Right lung (tissue), 10 donors: ENCODE measurements at places on chromosomes 12 and 14. TPM values are rescaled to one million over a fixed set of nuclear protein-coding genes. Genes with fewer than 3 reads are reported as not detected.

- DNase-seq: no peak
Measured at GRCh38 chr12:96335270-96335669, 65.0 kb downstream of the CDK17 start.

DNA sequence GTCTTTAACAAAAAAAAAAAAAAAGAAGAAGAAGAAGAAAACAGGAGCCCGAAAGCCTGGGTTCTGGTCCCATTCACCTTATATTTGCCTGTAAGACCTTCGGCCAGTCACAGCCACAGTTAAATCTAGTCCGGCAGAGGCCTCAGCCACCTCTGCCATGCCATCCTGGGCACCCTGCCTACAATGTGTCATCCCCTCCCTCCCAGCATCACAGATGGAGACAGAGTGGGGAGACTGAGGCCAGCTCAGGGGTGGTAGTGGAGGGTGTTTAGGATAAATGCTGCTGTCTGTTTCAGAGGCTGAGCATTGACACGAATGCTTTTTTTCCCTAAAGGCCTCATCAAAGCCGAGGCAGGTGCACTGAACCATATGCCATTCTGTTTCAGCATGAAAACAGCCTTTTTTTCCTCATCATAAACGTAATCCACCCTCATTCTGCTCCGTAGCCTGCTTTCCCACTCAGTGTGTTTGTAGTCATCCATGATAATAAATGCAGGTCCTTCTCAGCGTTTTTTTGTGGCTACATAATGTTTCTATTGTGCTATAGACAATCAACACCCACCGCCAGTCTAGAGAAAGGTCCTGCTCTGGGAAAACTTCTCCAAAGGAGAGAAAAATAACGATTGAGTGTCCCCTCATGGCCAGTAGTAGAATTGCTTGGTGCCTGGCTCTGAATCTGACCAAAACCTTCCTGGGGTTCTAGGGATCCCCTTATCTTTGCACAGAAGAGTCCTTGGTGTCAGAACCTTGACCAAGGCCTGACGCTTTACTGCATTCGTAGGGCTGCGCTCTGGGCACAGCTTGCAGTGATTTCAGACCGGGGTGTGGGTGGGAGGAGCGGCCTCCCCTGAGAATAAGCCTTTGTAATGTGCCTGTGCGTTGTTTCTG is 41.1 kb upstream of the TSPAN9 start:
- DNase-seq: no peak

DNA sequence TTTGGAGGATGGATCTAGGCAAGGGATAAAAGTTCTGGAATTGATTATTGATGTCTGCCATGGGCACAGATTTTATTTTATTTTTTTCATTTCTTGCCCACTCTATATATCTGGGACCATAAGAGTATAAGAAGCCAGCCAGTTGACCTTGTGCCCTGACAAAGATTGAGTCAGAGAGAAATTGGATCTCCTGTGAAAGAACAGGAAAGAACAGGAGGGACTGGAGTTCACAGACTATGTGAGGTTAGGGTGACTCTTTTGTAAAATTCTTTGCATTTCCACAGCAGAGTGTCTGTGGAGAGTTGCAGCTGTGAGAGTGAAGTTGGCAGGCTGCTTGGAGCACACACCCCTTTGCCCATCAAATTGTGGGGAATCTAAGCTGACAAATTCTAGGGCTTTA is 358.4 kb upstream of the TBX3 start:
- no peak for DNase-seq

- DNase-seq: no peak
Measured at GRCh38 chr12:105581420-105581819, 250.9 kb downstream of the C12orf75 start.

SIX6 gene
- polyA plus RNA-seq: not detected

DNA sequence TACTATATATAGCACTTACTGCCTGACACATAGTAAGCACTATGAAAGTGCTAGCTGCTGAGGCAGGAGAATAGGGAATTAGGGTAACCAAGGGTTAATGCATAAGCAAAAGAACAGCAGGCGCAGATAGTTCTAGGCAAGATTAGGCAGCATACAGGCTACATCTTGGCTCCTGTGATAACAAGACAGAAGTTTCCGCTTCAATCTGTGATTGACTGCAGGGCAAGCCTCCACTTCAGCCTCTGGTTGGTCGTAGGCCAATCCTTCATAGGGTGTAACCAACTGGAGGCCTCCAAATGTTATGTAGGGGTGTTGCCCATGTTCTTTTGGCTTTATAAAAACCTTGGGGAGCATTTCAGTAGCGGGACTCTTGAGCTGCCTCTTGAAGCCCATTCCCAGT is 46.9 kb downstream of the KLHL28 start:
- DNase-seq: peak; percentile 23

DNA sequence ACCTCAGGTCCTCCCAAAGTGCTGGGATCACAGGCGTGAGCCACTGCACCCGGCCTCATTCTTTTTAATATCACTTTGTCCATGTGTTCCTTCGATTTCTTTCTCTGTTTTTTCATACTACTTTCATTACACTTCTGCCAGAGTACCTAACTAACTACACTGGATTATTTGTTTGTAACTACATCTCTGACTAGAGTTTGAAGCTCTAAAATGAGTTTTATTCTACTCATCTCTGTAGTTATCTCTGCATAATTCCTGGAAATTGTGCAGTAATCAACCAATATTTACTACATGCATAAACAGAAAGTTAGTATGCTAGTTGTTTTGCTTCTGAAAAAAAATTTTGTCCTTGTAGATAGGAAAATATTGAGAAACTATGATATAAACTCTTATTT is 15.2 kb downstream of the KLRK1 start:
- DNase-seq: no peak

NID2 gene
- polyA plus RNA-seq: 191 TPM

SCN8A gene
- 1.4 TPM for polyA plus RNA-seq

DNA sequence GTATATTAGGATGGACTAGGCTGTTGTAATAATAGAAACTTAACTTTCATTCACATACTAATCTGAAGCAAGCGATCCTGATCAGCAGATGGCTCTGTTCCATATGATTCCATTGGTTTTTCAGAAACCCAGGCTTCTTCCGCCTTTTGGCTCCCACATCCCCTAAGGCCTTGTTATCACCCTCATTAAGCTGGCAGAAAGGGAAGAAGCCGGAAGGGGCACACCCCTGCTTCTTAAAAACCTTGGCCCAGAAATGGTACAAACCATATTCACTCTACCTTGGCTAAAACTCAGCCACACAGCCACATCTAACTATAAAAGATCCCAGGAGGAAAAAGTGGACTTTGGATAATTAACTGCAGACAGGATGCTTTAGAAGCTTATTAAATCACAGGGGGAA is 329.2 kb downstream of the PCNX1 start:
- no peak for DNase-seq

GRCh38 chr12:51847643-51848325 is 734 bp downstream of the FIGNL2 start:
- no peak for DNase-seq

GRCh38 chr14:86790408-86791364 is 1202.3 kb downstream of the GALC start:
- DNase-seq: no peak

GRCh38 chr12:94147991-94148738 is at the start of gene PLXNC1:
PLXNC1 (plus strand) TSS chr12:94148577; CDS start chr12:94148972, 395 bp downstream.
- no peak for DNase-seq

NRXN3 gene
- polyA plus RNA-seq: 1.3 TPM

- peak; percentile 18 for DNase-seq
Measured at GRCh38 chr12:8860165-8860961, 37.9 kb downstream of the A2ML1 start.

DNA sequence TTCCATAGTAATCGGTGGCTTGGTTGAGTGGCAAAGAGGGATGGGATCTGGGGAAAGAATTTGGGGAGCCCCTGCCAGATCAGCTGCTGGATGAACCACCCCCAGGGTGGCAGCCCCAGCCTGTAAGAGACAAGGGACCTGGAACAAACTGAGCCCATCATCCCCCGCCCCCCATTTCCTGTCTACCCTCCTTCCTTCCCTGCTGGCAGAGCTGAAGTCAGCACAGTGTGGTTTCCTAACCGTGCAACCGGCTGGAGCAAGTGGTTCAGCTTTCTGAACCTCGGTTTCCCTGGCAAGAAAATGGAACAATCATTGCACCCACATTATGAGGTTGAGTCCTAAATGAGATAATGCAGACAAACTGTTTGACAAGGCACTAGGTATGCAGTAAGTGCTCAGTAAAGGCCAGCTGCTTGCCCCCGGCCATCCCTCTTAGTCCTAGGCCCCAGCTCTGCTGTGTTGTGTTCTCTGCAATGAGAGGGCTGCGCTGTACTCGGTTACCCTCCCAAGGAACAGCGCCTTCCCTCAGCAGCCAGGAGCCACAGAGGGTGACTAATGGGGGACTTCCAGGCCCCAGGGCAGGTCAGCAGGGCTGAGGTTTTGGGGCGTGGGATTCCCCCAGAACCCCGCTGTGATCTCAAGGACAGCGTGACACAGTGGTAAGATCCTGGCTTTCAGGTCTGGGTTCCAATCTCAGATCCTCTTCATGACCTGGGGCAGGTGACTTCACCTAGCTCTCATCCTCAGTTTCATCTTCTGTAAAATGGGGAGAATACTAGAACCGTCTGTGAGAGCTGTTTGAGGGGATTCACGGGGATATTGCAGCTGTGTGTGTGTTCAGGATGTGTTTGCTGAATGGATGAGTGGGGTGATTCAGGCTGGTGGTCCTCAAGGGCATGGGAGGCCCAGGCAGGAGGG is 16.5 kb downstream of the SELPLG start:
- no peak for DNase-seq

- peak; percentile 64 for DNase-seq
Measured at GRCh38 chr14:90521084-90521929, 124.5 kb downstream of the CALM1 start.

DNA sequence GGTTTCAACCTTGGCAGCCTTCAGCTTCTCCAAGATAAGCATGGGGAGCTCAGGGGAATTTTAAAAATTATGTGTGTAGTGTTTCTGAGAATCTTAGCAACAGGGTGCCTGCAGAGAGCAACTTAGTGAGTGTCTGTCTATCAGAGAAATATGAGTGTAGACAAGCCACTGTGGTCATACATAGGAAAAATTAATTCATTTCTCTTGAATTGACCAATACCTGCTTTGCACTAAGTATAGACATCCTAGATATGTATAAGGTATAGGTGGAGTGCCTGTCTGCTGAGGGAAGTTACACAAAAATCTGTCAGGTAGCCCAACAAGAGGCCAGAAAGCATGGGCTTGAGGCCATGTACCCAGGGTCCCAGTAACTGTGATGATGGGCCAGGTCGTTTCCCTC is 20.7 kb downstream of the HELB start:
- no peak for DNase-seq

TGM1 gene
- polyA plus RNA-seq: 2.0 TPM

DNA sequence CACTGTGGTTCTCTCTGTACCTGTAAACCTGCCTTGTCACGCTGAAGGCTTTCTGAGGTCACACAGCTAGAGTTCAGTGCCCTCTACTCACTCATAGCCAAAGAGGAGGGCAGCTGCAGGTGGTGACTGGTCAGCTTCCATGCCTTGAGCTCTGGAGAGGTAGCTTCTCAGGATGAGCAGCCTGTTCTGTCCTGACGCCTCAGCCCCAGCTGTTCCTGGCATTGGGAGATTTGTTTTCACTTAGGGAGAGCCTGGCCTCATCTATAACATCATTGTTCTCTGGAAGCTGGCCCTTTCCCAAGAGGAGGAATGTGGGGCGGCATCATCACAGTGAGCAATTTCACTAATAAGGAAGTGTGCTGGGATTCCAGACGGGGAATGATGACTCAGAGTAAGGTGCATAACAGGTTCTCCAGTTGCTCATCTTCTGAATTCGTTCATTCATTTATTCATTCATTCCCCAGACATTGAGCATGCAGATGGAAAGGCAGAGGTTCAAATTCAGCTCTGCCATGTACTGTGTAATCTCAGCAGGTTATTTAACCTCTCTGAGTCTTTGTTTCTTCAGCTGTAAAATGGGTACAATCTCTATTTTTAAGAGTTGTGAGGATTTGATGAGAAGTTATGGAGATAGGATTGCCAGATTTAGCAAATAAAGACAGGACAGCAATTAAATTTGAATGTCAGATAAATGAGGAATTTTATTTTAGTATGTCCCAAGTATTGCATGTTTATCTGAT is 255.8 kb upstream of the CRY1 start:
- DNase-seq: peak; percentile 5

TTC7B gene
- polyA plus RNA-seq: 41.5 TPM

GRCh38 chr12:109098183-109098604 is 797 bp downstream of the UNG start:
- DNase-seq: peak; percentile 87

MMP17 gene
- polyA plus RNA-seq: 3.9 TPM

MANSC1 gene
- 22.1 TPM for polyA plus RNA-seq

CABP1 gene
- 1.4 TPM for polyA plus RNA-seq

IGFBP6 gene
- polyA plus RNA-seq: 15.9 TPM

EML5 gene
- 2.5 TPM for polyA plus RNA-seq

BCL7A gene
- polyA plus RNA-seq: 17.0 TPM

GRCh38 chr14:102778338-102779083 is 1.3 kb downstream of the TRAF3 start:
- no peak for DNase-seq

OR4K14 gene
- not detected for polyA plus RNA-seq

CIROP gene
- 0.05 TPM for polyA plus RNA-seq

DNA sequence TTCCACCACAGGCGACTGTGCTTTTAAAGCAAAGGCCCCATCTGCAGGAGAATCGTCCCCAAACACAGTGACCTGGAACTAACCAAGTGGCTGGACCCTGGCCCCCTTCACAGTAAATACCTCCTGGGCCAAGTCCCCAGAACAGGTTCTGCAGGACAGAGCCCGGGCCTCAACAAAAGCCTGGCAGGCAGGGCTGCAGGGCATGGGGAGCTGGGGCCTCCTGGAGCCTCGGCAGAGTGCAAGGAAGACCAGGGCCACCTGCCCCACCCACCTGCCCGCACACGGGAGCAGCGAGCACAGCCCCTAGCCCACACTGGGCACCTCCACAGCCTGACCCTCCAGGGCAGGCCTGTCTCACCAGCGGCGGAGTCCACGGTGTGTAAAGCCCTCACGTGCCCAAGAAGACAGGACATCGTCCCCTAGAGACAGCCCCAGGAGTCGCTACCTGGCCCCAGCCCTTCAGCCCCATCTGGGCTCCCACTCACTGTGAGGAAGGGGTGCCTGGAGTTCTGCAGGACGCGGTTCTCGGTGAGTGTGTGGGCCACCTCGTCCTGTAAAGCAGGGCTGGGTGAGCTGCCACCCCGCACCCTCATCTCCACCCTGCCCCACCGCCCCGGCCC is 21.0 kb downstream of the AKT1 start:
- DNase-seq: no peak

CSRP2 gene
- polyA plus RNA-seq: 22.7 TPM

GRCh38 chr12:4579305-4580102 is 17.5 kb downstream of the DYRK4 start:
- DNase-seq: no peak

GRCh38 chr14:68956724-68957123 is 22.4 kb downstream of the ACTN1 start:
- DNase-seq: no peak

DNA sequence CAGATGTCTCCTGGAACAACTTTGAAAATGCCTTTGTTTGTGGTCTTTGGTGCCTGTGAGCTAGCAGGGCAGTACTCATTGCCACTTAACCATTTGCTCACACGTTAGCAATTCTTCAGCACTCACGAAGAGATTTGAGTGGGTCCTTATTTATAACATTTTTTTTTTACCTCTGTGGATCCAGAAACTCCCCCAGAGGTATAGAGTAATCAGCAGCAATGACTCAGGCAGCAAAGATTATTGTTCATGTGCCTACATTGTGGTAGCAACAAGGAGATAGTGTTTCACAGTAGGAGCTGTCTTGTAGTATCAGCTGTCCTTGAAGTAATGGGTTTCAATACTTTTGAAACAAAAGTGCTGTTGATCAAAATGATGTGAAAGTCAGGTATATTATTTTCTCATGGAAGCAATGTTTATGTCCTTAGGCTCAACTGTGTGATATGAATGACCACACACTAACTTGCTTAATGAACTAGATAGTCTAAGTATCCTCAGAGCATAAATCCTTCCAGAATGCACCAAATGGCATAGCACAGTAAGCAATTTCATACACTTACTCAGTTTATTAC is 304.1 kb downstream of the EGLN3 start:
- no peak for DNase-seq
